Hindlimb muscle (tissue), 1 donor: ENCODE measurements at places on chromosomes 3 and 15. TPM values are rescaled to one million over a fixed set of nuclear protein-coding genes. Genes with fewer than 3 reads are reported as not detected.

HRG gene
- polyA plus RNA-seq: 0.18 TPM

GRCh38 chr3:62051506-62051905 lies 321.8 kb downstream of the FEZF2 start:
- no peak for DNase-seq

DNA sequence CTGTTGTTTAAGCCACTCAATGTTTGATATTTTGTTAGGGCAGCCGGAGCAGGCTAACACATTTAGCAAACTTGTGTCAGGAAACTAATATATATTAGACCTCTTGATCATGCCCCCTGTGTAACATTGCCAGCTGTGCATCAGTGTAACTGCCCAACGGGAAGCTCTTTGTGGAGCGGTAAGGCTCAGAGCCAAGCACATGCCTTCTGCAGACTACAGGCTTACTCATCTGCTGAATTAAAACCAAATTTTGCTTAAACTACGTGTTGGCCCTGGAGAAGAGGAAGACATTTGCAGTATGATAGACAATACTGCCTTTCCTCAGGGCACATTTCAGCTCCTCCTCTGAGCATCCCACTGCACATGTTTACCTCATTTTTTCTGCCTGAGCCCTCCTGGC lies 50.5 kb upstream of the KCNMB2 start:
- peak; percentile 18 for DNase-seq

- no peak for DNase-seq
Measured at GRCh38 chr3:129962600-129962999, 11.9 kb upstream of the TRH start.

- DNase-seq: no peak
Measured at GRCh38 chr3:193899001-193899400, 236.9 kb upstream of the HES1 start.

DNA sequence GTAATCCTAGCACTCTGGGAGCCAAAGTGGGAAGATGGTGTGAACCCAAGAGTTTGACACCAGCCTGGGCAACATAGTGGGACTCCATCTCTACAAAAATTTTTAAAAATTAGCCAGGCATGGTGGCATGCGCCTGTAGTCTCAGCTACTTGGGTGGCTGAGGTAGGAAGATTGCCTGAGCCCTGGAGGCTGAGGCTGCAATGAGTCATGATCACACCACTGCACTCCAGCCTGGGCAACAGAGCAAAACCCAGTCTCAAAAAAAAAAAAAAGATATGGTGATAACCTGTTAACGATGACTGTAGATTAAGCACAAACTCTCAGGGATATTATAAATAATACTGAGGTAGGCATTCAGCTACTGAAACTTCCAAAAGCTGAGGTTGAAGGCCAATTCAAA lies 107.5 kb downstream of the SLC49A4 start:
- DNase-seq: no peak

- DNase-seq: no peak
Measured at GRCh38 chr15:77528290-77528967, 104.3 kb downstream of the LINGO1 start.

DNA sequence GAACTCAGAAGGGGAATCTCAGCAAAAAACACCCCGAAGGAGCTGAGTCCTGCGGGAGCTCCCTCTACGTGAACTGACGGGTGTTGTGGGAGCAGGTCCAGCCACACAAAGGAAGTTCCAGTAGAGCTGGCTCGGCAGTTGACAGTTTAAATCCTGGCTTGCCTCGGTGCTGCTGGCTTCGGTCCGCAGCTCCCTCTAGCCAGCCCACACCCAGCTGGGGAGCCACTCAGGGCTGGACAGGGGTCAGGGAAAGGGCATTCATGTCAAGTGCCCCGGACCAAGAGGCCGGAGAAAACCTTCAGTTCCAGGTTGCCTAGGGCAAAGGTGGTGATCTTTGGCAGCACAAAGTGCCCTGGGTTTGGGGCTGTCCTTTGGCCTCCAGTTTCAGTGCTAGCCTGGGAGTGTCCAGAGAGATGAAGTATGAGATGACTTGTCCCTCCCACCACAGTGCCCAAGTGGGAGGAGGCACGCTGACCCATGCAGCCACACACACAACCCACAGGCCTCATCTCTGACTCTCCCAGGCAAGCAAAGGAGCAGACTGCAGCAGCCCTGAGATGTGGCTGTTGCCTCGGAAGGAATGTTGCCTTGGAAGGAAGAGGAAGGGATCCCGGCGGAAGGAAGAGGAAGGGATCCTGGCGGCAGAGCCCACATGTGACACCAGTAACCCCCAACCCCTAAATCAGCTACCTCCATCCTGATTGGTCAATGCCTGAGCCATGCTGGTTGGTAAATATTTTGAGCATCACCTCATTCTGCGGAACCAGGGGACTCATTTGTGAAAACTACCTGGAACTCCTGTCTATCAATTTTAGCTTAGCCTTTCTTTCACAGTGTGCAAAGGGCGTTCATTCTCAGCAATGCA lies 13.9 kb upstream of the ANPEP start:
- DNase-seq: no peak
